ENCODE measurements at places on chromosomes 12 and 14.

GRCh38 chr12:5236022-5236640 is 192.5 kb downstream of the KCNA5 start:
- no peak for DNase-seq

DNA sequence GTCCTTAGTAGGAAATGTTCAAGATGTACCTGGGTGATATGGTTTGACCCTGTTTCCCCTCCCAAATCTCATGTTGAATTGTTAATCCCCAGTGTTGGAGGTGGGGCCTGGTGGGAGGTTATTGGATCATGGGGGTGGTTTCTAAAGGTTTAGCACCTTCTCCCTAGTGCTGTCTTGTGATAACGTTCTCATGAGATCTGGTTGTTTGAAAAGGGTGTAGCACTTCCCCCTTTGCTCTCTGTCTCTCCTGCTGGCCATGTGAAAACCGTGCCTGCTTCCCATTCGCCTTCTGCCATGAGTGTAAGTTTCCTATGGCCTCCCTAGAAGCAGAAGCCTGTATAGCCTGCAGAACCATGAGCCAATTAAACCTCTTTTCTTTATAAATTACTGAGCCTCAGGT is 353.0 kb upstream of the SFSWAP start:
- DNase-seq, result no peak

GRCh38 chr12:122851820-122852219 is 16.6 kb downstream of the HIP1R start:
- no peak for DNase-seq

DNA sequence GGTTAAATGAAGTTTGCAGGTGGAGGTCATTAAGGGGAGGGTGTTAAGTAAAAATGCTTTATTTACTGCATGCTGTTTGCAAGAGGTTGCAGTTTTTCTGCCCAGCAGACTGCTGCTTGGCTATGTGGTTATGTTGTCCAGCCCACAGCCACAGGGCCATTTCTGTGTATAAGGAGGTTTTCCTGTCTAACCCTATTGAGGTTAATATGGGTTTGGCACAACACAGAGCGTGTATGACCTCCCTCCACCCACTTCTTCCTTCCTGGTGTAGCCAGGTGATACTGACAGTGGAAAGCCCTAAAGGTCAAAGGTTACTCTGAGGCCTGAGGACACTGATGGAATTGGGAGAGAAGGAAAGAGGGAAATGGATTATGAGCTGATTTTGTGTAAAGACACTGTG is 253.7 kb upstream of the PWP1 start:
- no peak for DNase-seq

DNA sequence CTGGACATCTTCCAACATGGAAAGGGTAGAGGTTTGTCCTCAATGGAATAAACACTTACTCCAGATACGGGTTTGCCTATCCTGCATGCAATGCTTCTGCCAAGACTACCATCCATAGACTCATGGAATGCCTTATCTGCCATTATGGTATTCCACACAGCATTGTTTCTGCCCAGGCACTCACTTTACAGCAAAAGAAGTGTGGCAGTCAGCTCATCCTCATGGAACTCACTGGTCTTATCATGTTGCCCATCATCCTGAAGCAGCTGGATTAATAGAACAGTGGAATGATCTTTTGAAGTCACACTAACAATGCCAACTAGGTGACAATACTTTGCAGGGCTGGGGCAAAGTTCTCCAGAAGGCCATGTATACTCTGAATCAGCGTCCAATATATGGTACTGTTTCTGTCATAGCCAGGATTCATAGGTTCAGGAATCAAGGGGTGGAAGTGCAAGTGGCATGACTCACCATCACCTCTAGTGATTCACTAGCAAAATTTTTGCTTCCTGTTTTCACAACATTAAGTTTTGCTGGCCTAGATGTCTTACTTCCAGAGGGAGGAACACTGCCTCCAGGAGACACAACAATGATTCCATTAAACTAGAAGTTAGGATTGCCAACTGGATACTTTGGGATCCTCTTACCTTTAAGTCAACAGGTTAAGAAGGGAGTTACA is 140.4 kb downstream of the SLC35F4 start:
- no peak for DNase-seq

All from uterus (tissue), 4 donors.